ENCODE measurements at places on chromosomes 2 and 18.
A peak's percentile ranks its signal among the peaks of the same experiment; 100 is the strongest.

- DNase-seq, result no peak
Measured at GRCh38 chr2:240398661-240399267, 36.7 kb upstream of the GPC1 start.

- no peak for DNase-seq
Measured at GRCh38 chr18:73749304-73749703, 398.3 kb downstream of the FBXO15 start.

DNA sequence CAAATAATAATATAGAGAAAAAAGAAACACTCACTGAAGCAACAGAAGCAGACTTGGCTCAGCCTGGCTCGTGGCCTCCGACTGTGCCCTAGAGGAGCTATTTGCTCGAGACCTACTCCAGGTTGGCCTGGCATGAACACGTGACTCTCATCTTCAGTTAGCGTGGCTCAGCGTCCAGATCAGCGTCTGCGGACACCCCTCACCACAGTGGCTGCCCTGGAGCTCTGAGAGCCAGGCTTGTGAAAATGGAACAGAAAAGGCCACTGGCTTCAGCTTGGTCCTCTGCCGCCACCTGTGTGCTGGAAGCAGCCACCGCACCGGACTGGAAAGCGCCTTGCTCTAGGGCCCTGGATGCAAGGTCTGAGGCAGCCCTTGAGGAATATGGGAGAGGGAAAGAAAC, 1184.0 kb upstream of the GYPC start:
- no peak for DNase-seq

DNA sequence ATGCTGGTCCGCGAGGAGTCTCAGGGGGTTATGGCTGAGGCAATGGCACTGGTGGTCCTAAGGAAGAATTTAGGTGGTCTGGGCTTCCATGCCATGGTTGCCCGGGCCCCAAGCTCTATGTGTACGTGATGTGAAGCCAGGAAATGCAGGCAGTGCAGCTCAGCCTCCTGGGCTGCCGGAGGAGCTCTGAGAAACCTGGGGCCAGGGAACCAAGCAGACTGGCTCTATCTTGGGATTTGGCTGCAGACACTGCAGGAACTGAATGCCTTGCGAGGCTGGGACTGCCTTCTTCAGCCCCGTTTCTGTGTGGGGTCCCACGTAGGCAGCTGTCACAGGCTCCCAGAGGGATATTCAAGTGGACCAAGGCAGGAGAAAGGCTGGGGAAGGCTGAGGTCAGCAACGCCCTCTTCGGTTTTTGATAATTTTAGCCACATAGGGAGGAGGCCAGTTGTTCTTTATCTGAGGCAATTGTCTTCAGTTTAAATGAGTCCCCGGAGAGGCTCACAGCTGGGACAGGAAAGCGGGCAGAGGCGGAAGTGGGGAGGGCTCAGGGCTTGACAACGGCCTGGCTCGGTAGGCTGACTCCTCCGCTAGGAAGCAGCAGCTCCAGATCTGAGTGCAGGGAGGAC, 77.7 kb downstream of the RHOB start:
- no peak for DNase-seq

GRCh38 chr2:70785137-70785911, 5.1 kb downstream of the FIGLA start:
- DNase-seq, result no peak

DNA sequence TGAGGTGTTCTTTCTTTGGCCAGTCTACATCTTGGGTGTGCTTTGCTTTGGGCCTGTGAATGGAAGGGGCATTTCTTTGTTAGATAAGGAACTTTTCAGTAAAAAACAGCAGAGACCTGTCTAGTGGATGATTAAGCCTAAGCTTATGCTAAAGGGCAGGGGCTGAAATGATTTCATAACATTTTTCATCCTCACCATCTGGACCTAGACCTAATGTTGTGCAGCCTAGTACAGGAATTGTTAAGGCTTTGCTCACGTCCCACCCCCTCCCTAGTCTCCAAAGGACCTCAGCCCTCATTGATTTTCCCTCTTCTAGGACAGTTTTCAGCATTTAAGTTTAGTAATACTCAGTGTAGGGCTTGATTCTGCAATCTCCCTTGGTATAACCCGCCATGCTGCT, 111.8 kb downstream of the PRKCE start:
- no peak for DNase-seq

- no peak for DNase-seq
Measured at GRCh38 chr18:44388329-44388728, 292.4 kb upstream of the SETBP1 start.

DNA sequence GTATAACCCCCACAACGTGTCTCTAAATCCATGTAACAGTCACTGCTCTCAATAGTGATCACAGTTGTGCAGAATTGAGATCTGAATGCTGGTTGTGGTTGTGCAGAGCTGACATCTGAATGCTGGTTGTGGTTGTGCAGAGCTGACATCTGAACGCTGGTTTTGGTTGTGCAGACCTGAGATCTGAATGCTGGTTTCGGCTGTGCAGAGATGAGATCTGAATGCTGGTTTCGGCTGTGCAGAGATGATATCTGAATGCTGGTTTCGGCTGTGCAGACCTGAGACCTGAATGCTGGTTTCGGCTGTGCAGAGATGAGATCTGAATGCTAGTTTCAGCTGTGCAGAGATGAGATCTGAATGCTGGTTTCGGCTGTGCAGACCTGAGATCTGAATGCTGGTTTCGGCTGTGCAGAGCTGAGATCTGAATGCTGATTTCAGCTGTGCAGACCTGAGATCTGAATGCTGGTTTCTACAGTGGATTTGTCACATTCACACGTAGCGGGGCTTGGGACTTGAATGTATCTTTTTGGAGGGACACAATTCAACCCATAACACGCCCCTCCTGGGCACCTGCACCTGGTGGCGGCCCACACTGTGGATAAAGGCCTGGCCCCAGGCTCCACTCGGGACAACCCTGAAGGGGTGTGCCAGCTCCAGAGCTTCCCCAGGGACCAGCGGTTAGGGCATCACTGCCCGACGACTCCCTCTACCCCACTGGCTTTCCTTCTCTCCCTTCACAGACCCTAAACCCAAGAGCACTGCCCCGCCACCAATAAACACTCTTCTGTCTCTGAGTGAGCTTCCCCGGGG, 51.1 kb upstream of the SLC66A3 start:
- DNase-seq, result no peak

GRCh38 chr2:25586726-25587144, 86.6 kb downstream of the DTNB start:
- no peak for DNase-seq

GRCh38 chr18:42048158-42048557, 93.1 kb downstream of the PIK3C3 start:
- DNase-seq, result peak; percentile 53

DNA sequence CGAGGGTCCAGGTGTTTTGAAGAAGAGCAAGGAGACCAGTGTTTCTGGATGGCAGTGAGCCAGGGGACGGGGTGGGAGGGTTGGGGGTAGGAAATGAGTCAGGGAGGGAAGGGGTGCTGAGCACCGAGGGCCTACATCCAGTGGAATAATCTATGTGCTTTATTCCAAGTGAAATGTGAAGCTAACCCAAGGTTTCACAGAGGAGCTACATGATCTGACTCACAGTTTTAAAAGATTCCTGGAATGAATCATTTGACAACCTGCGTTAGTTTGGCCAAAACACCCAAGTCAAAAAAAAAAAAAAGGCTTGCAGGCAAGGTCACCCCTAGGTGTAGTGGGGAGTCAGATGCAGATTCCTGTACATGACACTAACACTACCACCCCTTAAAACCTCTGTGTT, 419.7 kb upstream of the MEX3C start:
- no peak for DNase-seq

All from GM04503 (cell line).